A673 (cell line): ENCODE measurements at places on chromosomes 1 and 21. TPM values are rescaled to one million over a fixed set of nuclear protein-coding genes. Genes with fewer than 3 reads are reported as not detected.

Gene SLC26A9
- total RNA-seq, result not detected in 2 replicates

DNA sequence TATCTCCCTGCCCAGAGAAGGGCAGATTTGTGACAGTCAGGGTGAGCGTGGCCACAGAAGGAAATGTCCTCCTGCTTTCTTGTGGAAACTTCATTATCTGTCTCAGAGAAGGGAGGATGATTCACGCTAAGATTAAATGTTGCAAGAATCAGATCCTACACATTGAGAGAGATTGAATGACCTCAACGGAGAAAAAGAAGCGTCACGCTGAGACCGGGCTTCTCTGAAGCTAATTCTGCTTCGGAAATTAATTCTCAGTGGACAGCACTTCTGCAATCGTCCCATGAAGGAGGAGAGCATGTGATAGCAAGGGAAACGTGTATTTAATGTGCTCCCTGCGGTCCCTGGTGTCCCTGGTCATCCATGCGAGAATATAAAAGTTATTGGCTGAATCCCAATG lies 19.8 kb upstream of the C1orf21 start:
- DNase-seq, result peak; percentile 58

Gene SPRR3
- not detected in 2 replicates for total RNA-seq

GRCh38 chr1:81571946-81572345 lies 228.8 kb upstream of the ADGRL2 start:
- no peak for DNase-seq
